CD8-positive, alpha-beta memory T cell (primary cell): ENCODE measurements at places on chromosomes 4 and X. TPM values are rescaled to one million over a fixed set of nuclear protein-coding genes. Genes with fewer than 3 reads are reported as not detected.

DNA sequence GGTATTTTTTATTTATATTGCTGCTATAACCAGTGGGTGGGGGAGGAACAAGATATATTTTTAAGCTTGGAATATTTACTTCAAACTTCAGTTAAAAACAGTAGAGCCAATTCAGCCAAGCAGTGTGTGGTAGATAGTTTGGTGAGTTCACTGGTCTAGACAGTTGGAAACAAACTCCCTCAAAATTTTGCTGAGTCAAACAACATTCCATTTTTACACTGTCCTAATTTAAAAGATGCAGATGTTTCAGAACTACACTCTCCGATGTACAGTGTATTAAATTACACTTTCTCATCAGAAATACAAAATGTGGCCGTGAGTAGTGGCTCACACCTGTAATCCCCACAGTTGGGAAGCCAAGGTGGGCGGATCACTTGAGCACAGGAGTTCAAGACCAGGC lies 23.3 kb downstream of the PRKX start:
- no peak for DNase-seq

ARSJ gene
- polyA plus RNA-seq: 0.37 TPM

KDR gene
- polyA plus RNA-seq: not detected

GRCh38 chrX:129609395-129609794 lies 45.4 kb downstream of the APLN start:
- DNase-seq: no peak

GRCh38 chrX:132810488-132810887 lies 147.9 kb downstream of the HS6ST2 start:
- no peak for DNase-seq
